Cardiac septum (tissue), 1 donor: ENCODE measurements at places on chromosomes 2 and 18. TPM values are rescaled to one million over a fixed set of nuclear protein-coding genes. Genes with fewer than 3 reads are reported as not detected.

DNA sequence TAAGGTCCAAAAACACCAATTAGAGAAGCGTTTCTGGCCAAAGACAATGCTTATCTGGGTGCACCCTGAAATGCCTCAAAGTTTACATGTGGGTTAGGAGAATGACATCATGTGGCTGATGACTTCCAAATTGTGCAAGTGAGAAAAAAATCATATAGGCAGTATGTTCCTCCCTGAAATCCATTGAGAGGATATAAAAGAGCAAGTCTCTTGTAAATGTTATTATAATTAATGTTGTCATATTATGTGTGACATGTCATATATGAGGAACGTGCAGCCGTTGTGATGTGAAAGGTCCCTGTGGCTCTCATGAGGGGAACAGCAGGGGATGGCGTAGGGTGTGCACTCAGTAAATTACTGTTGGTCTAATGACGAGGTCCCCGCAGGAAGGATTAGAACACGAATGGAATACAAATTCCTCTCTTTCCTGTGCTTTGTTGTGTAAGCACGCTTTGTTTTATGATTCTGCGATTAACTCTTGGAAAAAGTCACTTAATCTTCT, 290.8 kb downstream of the PRKCE start:
- peak; percentile 10 for DNase-seq

- no peak for DNase-seq
Observed at GRCh38 chr2:62217970-62218369, 22.1 kb downstream of the B3GNT2 start.

DNA sequence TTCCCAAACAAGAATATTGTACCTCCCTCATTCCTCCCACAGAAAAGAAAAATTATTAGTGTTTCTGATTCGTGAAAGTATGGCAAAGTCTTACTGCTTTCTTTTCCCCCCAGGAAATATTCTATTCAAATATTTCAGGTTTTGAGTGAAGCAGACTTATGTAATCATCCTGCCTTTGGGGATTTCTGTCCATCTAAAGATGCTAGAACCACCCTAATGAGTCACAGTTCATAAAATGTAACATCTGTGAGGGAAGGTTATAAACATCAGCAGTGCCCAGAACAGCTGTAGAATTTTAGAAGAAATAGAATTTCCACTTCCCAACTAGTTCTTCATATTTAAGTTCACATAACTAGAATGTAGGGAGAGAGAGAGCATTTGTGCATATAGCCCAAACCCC, 39.0 kb downstream of the EEF1B2 start:
- no peak for DNase-seq

DNA sequence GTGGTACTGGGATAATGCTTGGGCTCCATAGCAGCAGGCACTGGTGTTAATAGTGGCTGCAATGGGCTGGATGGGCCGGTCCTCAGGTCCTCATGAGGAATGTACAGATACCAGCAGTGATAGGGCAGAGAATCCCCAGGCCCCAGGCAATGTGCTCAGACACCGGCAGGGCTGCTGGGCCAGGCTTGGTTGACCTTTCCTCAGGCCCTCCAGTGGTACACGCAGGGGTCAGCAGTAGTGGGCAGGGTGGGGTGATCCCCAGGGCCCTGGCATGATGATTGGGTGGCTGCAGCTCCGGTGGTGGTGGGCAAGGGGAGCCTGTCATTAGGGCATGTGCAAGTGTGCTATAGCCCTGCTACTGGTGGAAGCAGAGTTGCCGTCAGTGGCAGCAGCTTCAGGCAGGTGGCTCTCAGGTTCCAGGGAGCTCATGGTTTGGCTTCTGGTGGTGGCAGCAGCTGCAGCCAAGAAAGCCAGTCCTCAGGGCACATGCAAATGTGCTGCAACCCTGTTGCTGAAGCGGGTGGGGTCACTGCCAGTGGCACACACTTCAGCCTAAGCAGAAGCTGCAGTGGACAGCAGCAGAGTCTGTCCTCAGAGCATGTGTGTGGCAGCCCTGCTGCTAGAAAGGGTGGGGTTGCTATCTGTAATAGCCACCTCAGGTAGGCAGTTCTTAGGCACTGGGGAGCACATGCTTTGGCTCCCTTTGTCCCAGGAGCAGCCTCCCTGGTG, 56.8 kb downstream of the CCNT2 start:
- DNase-seq = no peak

FBXO41 gene
- 1.3 TPM for total RNA-seq
